WERI-Rb-1 (cell line): ENCODE measurements at places on chromosomes 3 and 15.

GRCh38 chr15:66425837-66426236 is 39.1 kb downstream of the MAP2K1 start:
- DNase-seq = no peak

- no peak for DNase-seq
Measured at GRCh38 chr3:88038566-88038965, 20.2 kb downstream of the CGGBP1 start.

DNA sequence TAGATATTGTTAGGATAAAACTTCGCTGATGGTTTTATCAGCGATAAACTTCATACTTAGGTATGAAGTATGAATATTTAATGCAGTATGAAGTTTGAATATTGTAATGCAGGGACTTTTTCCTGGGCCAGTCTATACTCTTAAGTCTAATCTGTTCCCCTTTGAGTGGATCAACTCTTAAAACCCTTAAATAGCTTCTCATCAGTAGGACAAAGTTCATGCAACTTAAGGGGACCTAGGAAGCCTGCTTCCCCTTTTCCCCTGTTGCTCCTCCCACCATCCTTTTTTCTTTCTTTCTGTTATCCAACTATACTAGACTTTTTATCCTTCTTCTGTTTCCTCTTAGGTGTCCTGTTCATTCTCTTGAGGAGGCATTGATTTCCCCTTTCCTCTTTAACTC is 78.7 kb downstream of the MITF start:
- DNase-seq = no peak

- DNase-seq = no peak
Measured at GRCh38 chr15:35596285-35596684, 50.3 kb upstream of the DPH6 start.

DNA sequence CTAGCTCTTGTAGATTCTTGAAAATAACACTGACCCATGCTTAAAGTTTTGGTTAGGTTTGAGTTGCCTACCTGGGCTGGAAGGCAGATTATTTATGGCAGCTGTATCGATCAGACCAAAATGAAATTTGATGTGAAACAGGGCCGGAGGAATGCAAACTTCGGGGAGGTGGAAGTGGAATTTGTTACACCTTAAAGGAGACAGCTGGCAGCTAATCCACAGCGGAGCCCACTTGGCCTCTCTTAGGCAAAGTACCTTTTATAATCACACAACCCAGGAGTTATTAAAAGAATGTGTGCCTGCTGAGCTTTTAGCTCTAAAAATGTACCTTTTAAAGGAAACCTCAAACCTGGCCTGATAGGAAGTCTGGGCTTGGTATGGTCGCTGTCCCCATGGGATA is 250.9 kb upstream of the TPM1 start:
- no peak for DNase-seq

- no peak for DNase-seq
Measured at GRCh38 chr3:128395046-128395445, 71.6 kb downstream of the DNAJB8 start.

DNA sequence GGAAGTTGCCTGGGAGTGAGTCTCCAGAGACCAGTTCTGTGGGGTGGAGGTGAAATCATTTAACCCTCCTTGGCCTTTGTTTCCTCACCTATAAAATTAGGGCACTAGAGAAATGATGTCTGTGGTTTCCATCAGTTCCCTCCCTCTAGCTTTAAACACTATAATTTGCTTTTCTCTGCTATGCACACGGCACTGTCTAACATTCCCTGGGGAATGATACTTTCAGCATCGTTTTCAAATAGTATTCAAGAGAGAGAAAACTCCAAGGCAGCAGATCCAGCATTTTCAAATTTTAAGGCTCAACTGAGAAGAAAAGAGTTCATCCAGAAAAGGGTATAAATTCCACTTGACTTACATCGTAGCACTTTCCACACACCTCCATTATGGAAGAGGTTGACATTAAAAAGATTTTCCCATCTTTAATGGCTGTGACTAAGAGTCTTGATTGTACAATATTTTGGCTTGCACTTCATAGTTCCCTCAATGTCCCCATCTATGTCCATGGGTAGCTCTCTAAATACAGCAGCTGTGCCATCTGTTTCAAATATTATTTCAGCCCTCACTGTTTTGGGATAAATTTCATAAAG is 137.7 kb upstream of the ZPLD1 start:
- no peak for DNase-seq

- DNase-seq = no peak
Measured at GRCh38 chr3:190608850-190609589, 95.1 kb downstream of the IL1RAP start.

DNA sequence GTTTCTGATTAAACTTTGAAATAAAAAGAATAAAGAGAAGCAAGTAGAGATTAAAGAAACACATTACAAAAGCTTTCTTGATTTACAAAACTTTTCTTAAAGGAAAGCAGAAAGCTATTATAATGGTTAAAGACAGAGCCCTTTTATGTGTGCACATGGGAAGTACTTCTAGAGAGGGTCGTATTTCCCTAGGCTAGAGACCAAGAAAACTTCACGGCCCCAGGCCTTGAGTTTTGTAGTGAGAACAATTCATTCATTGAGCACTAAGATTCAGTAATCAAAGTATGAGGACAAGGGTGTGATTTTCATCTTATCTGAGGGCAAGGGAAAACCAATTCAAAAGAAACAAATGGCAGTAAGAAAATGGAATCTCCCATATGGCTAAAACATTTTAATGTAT is 854.1 kb downstream of the ROBO1 start:
- no peak for DNase-seq

DNA sequence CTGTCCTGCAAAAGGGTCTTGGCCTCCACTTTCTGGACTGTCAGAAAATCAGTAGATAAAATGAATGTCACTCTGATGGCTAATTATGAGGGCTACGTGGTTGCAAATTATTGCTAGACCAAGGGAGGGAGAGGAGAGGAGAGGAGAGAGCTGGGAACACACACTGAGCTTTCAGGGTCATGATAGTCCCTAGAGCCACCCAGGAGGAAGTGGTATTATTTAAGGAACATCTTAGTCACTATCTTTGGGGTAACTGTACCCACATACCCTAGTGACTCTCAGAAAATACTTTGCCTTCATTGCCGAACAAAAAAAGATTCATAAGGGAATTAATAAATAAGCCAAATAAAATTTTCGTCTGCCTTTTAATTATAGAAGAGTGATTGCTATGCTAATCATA is 642.3 kb upstream of the CFAP20DC start:
- DNase-seq = no peak

DNA sequence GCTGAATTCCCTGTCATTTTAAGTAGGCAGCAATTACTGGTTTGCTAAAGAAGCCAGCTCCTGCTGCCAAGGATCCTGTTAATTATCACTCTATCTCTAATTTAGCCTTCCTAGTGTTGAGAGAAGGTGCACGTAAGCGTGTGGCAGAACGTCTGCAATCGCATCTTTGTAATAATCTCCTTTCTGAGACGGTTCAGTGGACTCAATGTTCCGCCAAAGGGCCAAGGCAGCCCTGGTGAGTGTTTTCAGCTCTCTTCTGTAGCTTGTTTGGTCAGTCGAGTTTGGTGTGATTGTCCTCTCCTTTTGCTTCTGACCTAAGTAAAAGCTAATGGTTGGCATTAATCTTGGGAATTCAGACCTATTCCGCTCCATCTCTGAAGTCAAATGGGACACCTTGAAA is 24.2 kb downstream of the MITF start:
- DNase-seq = no peak

DNA sequence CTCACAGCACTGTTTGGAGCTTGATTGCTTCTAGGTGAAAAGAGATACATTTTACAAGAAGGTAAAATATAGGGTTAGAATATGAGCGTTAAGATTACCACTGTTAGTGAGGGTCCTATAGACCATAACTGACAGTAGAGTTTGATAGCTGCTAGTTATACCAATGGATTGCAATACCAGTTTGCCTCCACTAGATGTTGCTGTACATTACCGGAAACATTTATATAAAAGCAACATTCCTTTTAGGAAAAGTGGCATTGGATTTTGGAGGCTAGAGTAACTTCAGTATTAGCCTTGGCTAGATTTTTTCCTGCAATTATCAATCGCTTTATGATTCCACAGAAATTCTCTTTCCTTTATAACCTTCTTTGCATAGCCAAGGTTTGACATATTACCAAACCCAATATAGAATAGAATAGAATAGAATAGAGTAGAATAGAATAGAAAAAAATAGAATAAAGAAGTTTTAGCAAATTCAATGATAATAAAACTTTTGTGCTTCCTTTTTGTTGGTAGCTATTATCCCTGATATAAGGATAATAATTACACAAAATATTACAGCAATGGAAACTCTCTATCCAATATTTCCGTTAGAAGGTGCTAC is 1093.6 kb upstream of the ALCAM start:
- no peak for DNase-seq

- no peak for DNase-seq
Measured at GRCh38 chr3:105360003-105360402, 6.7 kb upstream of the ALCAM start.

- peak; percentile 59 for DNase-seq
Measured at GRCh38 chr3:32143849-32144757, 37.7 kb downstream of the GPD1L start.

GRCh38 chr3:152295806-152296205 is 27.1 kb downstream of the MBNL1 start:
- no peak for DNase-seq

- peak; percentile 57 for DNase-seq
Measured at GRCh38 chr3:168094877-168095610, 680 bp downstream of the GOLIM4 start.

GRCh38 chr3:193297421-193297820 is 56.4 kb downstream of the PLAAT1 start:
- DNase-seq = no peak

DNA sequence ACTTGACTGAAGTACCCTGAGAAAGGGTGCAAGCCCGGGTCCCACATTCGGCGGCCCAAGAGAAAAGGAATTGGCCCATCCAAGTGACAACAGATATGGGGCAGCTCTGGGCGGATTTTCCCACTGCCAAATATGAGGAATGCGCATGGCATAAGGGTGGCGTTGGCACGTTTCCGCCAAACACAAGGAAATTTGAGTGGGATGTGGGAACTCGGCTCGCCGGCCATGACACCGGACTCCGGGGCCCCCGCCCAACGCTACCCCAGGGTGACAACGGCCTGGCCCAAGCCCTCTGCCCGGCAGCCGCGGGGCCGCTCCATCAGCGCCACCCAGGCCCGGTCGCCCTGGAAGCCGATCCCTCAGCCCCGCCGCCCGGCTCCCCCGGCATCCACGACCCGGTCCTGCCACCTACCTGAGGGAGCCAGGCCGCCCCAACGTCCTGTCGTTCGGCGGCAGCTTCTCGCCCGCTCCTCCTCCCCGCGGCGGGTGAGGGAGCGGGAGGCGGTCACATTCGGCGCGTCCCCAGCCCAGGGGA is 449 bp downstream of the RAF1 start:
- no peak for DNase-seq

DNA sequence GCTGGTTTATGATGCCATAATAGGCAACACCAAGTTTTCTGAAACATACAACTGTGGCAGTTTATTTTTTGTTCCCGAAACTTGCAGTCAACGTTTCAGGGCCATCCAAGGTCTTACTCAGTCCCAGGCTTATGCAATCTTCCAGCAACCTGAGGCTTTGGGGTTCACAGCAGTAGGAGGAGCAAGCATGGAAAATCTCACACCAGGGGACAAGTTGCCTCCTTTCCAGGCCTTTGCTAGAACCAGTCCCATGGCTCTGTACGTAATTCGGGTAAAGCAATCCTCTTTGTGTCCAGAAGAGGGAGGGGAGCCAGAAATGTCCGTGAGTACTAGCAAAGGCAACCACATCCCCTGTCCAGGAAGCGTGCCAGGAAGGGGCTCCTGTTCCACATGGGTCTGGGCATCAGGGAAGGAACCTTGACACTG is 4.7 kb upstream of the FAM240A start:
- no peak for DNase-seq

DNA sequence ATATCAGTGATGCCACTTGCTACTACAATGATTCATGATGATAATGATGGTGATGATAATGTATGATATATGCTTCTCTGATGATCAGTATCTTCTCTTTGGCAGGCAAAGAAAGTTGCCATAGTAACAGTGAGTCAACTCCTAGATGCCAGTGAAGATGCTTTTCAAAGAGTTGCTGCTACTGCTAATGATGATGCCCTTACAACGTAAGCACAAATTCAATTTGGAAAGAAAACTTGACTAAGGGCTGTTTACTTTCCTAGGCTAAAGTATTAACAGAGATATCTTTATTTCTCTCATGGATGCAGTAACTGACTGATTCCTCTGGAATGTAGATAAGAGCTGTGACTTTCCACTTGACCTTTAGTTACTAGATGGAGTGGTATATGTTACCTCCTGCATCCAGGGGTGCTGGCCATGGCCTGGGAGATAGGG is 27.8 kb downstream of the ADGRG7 start:
- no peak for DNase-seq

DNA sequence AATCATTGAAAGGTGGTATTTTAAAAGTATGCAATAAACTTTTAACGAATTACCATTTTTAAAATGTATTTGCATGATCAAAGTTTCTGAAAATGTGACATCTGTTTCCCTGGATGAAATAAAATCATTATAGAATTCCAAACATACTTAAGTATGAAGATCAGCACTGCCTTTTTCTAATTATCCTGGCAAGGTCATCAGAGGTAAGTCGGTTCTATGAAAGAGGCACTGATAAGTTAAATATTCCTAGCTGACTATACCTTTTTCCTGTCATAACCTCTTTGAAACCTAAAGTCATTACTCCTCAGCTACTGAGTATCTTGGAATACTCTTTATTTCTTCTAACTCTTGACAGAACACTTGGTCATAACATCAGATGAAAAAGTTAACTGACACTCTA is 406.1 kb upstream of the ALCAM start:
- no peak for DNase-seq
